ENCODE measurements at places on chromosomes 6 and 20. TPM values are rescaled to one million over a fixed set of nuclear protein-coding genes. Genes with fewer than 3 reads are reported as not detected.

Gene TXLNB
- 0.22 TPM for total RNA-seq

Gene MLIP
- total RNA-seq: 24.1 TPM

Gene COX4I2
- total RNA-seq: not detected

Gene RIPPLY2
- total RNA-seq: not detected

Gene POU3F2
- total RNA-seq: not detected

Gene SEMG1
- total RNA-seq: not detected

Gene RSPH4A
- not detected for total RNA-seq

Gene FOXC1
- total RNA-seq: 28.7 TPM

Gene KIF13A
- 80.5 TPM for total RNA-seq

Gene CCN6
- total RNA-seq: not detected

Gene SSTR4
- total RNA-seq: not detected

Gene PPP1R14C
- total RNA-seq: not detected

Gene GSTA2
- not detected for total RNA-seq

Gene LHFPL5
- not detected for total RNA-seq

Gene COL12A1
- total RNA-seq: 16.1 TPM

Gene MAS1
- not detected for total RNA-seq

Gene EPHA7
- total RNA-seq: 0.40 TPM

Gene COQ3
- total RNA-seq: 5.2 TPM

Gene RHAG
- not detected for total RNA-seq

Gene SMAP1
- total RNA-seq: 37.2 TPM

Gene CRIP3
- total RNA-seq: not detected

Gene DNAH8
- total RNA-seq: 0.07 TPM

Gene STK38
- total RNA-seq: 23.0 TPM

Gene CD93
- total RNA-seq: 495 TPM

Gene PRSS16
- not detected for total RNA-seq

Gene C4B
- 0.43 TPM for total RNA-seq

Gene ZFP64
- 29.6 TPM for total RNA-seq

Measured in thoracic aorta endothelial cell (primary cell).